NCI-H1092 treated with DMSO at 0.1 percent for 48 hours (cell line): ENCODE measurements at places on chromosomes 6 and 20.

GRCh38 chr6:139550361-139550760 is 175.9 kb upstream of the CITED2 start:
- DNase-seq, result no peak

- DNase-seq, result peak; percentile 37
Measured at GRCh38 chr6:156953127-156953478, 175.9 kb downstream of the ARID1B start.

DNA sequence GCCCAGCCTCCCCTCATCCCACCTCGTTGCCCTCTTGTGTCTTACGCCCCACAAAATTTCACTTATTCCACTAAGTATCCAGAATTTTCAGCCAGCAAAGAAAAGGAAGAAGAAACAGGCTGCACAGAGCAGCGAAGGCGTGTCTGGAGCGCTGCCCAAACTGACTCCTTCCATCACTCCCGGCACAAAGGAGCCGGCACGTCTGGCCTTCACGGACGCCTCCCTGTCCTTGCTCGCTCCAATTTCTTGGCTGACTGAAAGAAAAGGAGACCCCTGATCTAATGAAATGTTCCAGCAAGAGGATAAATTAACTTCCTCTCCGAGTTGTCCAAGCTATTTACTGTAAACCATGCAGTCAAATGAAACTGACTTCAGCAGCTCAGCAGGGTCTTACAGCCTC is 152.3 kb upstream of the CDH4 start:
- no peak for DNase-seq

GRCh38 chr6:66344796-66345195 is 637.8 kb upstream of the EYS start:
- DNase-seq, result no peak

DNA sequence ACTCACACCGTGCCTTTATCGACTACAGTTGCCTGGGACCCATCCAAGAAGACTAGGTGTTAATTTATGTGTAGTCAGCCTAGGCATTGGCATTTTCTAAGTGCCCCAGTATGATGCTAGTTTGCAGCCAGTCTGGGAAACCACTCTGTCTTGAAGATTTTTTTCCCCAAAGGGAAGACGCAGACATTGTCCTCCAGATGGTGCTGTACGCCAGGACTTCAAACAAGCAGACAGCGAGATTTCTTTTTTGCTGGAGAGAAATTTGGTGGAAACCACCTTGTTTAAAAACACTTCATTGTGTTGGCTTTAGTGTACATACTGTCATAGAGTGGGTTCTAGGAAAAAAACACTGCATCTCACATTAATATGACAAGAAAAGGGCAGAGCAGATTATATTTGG is 30.0 kb downstream of the ALDH5A1 start:
- DNase-seq, result peak; percentile 40

- DNase-seq, result no peak
Measured at GRCh38 chr6:43966374-43966658, 160.9 kb downstream of the MRPL14 start.

- DNase-seq, result peak; percentile 78
Measured at GRCh38 chr20:23637282-23638221, at the start of gene CST3. CST3 (minus strand) TSS chr20:23637955; CDS start chr20:23637862, 93 bp downstream.

DNA sequence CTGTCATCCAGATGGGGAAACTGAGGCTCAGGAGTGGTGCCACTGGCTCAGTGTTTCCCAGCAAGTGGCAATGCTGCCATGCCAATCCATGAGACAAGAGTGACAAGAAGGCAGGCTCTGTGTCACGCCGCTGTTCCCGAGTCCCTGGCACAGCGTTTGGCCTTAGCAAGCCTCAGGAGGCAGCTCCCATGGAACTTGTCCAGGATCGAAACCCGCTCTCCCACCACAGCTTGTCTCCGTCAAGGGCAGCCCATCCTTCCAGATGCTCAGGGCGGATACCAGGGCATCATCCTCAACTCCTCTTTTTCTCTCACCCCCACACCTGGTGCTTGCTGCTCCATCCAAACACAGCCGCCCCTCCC is 110.6 kb upstream of the PTPN1 start:
- no peak for DNase-seq

GRCh38 chr6:125233202-125233601 is 68.6 kb downstream of the HDDC2 start:
- DNase-seq, result no peak
